Neuronal stem cell (in vitro differentiated cells): ENCODE measurements at places on chromosomes 5 and 9.

GRCh38 chr5:68405784-68406743 lies 190.5 kb downstream of the PIK3R1 start:
- no peak for DNase-seq
- no peaks in the 10 kb centered on the region for H3K27me3 ChIP-seq
- H3K4me1 ChIP-seq = peaks cover 3% of the 10 kb centered on the region
- no peaks in the 10 kb centered on the region for H3K36me3 ChIP-seq

- no peaks in the 10 kb centered on the region for H3K36me3 ChIP-seq
- no peak for DNase-seq
- H3K4me1 ChIP-seq = no peaks in the 10 kb centered on the region
- H3K27ac ChIP-seq = no peak overlapping the region
- no peaks in the 10 kb centered on the region for H3K27me3 ChIP-seq
These were observed 480.2 kb downstream of the CAAP1 start for GRCh38 chr9:26412446-26412845.

- H3K27ac ChIP-seq = no peak overlapping the region
- no peaks in the 10 kb centered on the region for H3K36me3 ChIP-seq
- DNase-seq = no peak
- H3K4me3 ChIP-seq = no peak overlapping the region
- H3K4me1 ChIP-seq = peaks cover 2% of the 10 kb centered on the region
- no peaks in the 10 kb centered on the region for H3K27me3 ChIP-seq
These were observed 56.2 kb upstream of the GABRB2 start for GRCh38 chr5:161602736-161603135.

DNA sequence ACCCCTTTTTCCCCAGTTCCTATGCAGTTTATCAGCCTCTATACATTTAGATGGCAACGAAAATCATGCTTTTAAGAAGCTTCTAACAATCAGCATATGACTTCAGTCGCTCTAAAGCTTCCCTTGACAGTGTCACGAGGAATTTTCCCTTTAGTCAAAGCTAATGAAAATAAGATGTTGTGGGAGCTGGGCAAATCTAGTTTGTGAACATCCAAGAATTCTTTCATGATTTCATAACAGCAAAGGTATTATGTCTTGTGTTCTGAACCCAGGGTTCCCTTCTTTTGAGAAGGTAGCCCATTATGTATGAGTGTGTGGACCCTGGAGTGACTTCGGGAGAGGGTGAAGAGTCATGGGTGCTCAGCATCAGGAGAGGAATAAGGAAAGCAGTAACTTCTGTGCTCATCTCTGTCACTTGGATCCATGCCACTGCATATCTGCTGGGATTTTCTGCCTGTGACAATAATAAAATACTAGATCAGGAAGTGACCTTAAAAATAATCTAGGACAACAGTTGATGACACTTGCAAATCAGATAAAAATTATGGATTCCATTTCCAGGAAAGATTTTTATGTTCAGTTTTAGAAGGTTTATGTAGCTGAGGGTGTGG lies 102.4 kb downstream of the PCSK1 start:
- no peaks in the 10 kb centered on the region for H3K36me3 ChIP-seq
- no peaks in the 10 kb centered on the region for H3K4me1 ChIP-seq
- H3K27me3 ChIP-seq = no peaks in the 10 kb centered on the region
- H3K4me3 ChIP-seq = no peak overlapping the region
- no peak for DNase-seq
- H3K27ac ChIP-seq = no peak overlapping the region

DNA sequence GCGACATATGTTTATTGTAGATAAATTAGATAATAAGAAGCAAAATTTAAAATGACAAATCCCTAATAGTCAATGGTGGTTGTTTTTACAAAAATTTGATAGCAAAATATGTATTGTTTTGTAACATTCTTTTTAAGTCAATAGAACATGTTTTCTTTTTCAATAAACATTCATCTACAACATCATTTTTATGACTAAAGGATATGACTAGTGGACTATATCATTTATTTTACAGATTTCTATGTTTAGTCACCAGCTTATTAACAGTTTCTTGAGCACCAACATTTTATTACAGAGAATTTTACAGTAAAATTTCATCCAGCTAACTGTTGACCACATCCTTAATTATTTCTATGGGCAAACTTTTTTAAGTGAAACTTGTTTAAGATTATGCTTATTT lies 114.7 kb upstream of the IL7R start:
- no peaks in the 10 kb centered on the region for H3K27me3 ChIP-seq
- no peaks in the 10 kb centered on the region for H3K36me3 ChIP-seq
- H3K4me1 ChIP-seq = no peaks in the 10 kb centered on the region
